ENCODE measurements at places on chromosomes 3 and 15.

DNA sequence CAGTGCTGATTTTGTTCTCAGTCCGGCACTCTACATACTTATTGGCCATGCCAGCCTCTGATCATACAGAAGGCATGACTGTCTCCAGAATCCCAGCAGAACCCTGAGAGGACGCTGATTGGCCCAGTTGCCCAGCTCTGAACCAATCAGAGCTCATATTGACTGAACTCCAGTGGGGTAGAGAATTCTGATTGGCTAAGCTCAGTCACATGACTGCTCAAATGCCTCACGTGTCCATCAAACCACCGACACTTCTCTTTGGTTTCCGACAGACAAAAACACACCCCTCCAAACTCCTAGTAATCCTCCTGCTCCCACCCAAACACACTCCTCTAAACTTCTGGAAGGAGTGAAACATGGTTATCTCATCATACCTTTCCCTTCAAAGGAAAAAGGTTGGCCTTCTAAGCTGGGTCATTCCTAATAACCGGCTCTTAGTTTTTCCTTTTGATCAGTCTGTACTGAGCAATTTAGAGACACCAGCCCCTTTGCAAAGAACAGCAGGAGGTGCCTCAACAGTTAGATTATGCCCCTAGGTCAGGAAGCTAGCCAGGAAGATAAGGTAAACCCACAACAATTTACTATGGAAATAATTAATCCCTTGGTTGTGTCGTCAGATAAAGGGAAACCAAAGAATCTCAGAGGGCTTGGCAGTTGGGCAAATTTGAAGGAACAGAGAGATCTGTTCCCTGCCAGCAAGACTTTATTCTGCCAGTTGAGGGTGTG, 187.8 kb downstream of the TLE3 start:
- DNase-seq = no peak

- DNase-seq = peak; percentile 48
These were observed 284.0 kb downstream of the LPP start for GRCh38 chr3:188437926-188438325.

GRCh38 chr3:114877378-114878113, 269.5 kb downstream of the ZBTB20 start:
- no peak for DNase-seq

- DNase-seq = peak; percentile 64
These were observed 32.3 kb downstream of the CBLB start for GRCh38 chr3:105836533-105836932.

GRCh38 chr15:29795610-29796009, 26.7 kb downstream of the TJP1 start:
- DNase-seq = no peak

DNA sequence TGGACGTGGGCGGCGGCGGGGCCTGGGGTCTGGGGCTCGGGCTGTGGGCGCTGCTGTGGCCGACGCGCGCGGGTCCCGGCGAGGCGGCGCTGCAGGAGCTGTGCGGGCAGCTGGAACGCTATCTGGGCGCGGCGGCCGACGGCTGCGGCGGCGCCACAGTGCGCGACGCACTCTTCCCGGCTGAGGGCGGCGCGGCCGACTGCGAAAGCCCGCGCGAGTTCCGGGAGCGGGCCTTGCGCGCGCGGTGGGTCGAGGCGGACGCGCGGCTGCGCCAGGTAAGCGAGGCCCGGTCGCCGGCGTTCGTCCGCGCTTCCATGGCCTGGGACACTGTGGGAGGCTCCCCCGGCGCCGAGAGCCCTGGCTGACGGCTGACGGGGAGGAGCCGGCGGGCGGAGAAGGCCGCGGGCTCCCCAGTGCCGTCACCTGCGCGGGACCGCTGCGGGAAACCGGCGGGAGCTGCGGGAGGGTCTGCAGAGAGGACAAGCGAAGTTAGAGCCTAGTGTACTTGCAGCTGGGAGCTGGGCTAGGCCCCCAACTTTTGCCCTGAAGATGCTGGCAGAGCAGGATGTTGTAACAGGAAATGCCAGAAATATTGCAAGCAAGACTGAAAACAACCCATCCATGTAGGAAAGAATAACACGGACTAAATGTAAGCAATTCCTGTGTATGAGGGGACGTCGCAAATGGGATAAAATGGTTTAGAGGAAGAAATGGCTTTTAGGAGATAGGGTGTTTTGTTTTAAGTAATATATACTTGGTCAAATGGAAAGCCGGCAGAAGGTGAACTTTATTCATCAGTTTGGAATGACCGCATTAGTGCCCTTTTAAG, 847 bp downstream of the WHAMM start:
- peak; percentile 62 for DNase-seq

DNA sequence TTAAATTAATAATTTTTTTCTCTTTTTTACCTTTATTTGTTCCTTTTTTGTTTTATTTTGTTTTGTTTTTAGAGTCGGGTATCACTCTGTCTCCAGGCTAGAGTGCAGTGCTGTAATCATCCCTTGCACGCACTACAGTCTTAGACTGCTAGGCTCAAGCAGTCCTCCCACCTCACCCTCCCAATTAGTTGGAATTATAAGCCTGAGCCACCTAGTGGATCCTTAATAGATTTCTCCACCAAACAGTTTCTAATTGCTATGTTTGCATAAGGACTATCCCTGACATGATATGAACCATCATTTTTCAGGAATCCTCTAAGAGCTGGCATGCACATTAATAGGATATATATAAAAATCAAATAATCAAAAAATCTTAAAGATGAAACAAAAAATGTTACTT, 993.2 kb downstream of the OTOL1 start:
- no peak for DNase-seq

- DNase-seq = no peak
These were observed 9.3 kb downstream of the MSL2 start for GRCh38 chr3:136186846-136187245.

DNA sequence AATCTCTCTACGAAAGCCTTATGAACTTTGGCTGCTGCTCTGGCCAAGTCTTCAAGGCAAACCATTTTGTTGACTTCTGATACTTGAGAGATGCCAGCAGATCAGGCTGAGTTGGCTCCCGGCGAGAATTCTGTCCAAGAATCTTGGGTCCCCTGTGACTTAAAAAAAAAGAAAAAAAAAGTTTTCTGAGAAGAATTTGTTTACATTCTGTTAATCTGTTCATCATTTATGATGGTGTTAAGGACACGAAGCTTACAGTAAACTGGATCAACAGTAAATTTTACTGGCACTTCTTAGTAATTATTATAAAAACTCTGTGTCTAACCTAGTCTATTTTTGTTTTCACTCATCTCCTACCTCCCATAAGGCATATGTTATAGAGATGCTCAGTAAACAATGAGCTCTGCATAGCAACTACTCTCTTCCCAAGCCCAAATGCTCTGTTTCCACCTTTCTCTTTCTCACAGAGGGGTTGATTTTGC, 320.9 kb upstream of the RASGRP1 start:
- no peak for DNase-seq

GRCh38 chr3:194492001-194492400, 5.2 kb upstream of the ATP13A3 start:
- DNase-seq = no peak

GRCh38 chr15:73996939-73997338, 2.4 kb downstream of the PML start:
- peak; percentile 77 for DNase-seq

GRCh38 chr15:68933001-68933400, 2.7 kb downstream of the SPESP1 start:
- no peak for DNase-seq

DNA sequence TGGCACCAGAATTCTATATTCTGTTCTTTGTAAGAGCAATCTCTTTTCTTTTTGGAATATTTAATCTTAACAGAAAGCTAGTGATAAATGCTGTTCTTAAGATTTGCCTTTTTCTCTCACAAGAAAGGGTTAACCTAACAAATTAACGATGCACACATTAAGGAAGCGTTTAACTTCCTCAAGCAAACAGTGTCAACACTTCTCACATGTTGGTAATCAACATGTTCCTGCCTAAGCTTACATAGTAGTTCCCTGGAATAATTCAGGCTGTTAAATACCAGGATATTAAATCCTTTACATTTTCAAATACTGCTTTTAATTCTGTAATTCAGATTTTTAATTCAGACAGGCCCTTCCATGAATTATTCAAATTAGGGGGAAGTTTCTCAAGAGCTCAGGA, 67.4 kb upstream of the RPL35A start:
- DNase-seq = no peak

DNA sequence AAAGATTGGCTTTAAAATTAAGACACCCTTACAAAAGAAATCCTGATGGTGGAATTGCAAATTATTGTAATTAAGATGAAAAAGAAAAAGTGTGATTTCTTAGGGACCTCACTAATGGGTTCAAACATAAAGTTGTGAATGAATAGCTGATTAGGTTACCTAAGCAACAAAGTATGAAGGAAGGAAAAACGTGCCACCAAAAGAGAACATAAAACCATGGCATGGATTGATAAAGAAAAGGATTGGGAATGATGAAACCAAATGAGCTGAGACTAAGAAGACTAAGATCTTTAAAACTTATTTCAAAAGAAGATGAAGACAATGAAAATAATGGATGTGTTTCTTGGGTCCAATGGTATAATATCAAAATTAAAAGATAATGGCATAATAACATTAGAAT, 32.2 kb upstream of the GUCA1C start:
- DNase-seq = no peak

DNA sequence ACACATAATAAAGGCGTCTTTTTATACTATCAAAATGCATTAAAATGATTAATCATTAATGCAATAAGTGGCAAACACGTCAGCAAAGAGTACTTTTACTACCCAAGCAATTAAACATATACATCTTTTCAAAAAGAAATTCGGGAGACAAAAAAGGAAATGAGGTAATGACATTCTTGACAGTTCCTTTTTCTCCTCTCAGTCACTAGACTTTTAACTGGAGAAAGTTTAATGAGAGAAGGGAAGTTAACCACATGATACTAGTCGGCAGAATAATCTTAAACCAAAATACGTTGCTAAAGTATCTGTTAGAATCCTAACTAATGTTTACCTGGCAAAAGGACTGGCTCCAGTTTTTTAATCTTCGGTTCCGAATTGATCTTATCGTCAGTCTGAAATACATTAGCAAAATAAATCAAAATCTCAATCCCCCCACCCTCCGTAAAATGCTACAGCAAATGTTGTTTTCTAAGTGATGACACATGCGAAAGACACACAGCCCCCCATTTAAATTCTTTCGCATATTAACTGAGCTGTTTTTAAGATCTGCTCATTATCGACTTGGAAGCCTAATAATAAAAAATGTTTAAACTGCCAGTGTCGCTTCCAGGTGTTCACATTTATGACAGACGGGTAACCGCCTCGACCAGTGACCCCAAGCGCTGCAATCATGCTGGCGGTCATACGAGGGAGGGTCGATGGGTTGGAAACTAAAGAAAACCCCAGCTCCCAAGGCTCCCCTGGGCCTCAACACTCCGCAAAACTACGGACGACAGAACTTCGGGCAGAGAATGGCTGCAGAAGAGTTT, 778 bp downstream of the MTMR10 start:
- DNase-seq = peak; percentile 25

- DNase-seq = no peak
These were observed 58.3 kb downstream of the GADL1 start for GRCh38 chr3:30836141-30836540.

DNA sequence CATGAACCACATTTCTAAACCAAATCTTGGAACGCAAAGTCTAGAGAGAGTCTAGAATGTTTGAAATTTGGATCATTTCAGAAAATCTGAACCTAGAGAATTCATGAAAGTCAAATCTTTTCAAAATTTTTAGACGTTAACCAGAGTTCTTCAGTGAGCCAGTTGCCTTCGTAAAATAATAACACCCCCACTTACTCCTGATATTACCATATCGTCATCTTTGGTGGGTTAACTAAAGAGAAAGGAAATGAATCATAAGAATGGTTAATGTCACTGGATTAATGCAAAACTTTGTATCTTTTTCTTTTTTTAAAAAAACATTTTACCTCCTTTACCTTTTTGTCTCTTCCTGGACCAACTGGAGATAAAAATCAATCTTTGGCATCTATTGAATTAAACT, 1.2 kb upstream of the ZBED2 start:
- DNase-seq = peak; percentile 57

DNA sequence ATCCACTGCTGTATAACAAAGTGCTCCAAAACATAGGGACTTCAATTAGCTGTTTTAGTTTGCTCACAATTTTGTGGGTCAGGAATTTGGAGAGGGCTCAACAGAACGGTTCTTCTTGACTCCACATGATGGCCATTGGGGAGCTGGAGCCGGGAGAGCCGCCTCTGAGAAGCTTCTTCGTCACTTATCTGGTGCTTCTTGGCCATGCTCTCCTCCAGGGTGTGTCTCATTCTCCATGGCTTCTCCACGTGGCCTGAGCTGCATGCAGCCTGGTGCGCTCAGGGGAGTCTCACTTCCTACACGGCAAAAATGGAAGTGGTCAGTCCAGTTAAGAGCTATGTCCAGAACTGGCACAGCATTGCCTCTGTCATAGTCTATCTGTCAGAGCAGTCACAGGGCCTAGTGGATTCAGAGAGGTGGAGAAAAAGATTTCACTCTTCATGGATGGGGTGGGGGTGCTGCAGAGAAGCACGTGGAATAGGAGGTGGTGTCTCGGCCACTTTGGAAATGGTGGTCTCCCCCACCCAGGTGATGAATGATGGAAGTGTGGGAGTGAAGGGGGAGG, 26.3 kb upstream of the PRR23E start:
- DNase-seq = no peak

GRCh38 chr3:68378631-68379030, 553.7 kb downstream of the TAFA4 start:
- no peak for DNase-seq

- no peak for DNase-seq
These were observed 74.3 kb upstream of the SCN5A start for GRCh38 chr3:38723569-38724391.

DNA sequence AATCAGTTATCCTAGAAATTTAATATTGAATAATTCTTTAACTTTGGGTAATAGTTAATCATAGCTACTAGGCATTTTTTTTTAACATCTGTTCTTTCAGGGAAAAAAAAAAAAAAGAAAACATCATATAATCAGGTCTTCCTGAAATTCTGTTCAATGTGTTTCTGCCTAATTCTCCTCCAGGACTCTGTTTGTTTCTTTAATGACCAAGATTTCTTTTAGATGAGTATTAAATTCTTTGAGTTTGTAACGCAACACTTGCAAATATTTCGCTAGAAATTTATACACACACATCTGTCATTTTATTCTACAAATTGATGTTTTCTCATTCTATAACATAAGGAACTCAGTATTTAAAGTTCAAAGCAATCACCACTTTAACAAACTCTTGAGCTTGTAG, 56.7 kb downstream of the ALCAM start:
- DNase-seq = no peak

GRCh38 chr3:50078622-50079021, 10.1 kb upstream of the RBM5 start:
- DNase-seq = no peak

DNA sequence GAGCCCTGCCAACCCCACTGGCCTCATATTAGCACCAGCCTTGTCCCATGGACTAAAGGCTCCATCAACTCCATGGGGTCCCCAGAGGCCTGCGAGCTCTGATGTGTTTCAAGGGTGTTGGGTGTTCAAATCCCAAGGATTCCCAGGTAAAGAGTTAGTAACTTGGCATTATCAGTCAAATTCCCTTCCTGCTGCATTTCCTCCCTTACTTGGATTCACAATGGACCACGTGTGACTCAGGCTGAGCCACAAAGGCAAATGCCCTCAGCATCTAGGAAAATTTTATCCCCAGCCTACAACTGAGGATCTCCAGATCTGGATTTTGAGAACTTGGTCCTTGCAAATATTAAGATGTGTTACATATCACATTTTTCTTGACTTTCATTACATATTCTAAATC, 58.8 kb downstream of the GADL1 start:
- no peak for DNase-seq
